ENCODE measurements at places on chromosomes 11 and 22.

DNA sequence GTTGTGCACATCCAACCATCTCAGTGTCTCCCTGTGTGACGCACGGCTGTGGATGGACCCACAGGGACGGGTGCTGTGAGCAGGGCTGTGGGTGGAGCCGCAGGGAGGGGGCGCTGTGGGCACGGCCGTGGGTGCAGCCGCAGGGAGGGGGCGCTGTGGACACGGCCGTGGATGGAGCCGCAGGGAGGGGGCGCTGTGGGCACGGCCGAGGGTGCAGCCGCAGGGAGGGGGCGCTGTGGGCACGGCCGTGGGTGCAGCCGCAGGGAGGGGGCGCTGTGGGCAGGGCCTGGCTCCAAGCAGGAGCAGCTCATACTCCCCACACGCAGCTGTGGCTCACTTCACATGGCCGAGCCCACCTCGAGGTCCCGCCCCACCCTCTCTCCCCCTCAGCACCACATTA, 6.0 kb upstream of the MAPK11 start:
- peak; percentile 55 for DNase-seq

- DNase-seq, result peak; percentile 36
These were observed 218.6 kb downstream of the NAV2 start for GRCh38 chr11:19931141-19931770.

GRCh38 chr11:94876222-94876621, 97.1 kb downstream of the CWC15 start:
- DNase-seq, result no peak

DNA sequence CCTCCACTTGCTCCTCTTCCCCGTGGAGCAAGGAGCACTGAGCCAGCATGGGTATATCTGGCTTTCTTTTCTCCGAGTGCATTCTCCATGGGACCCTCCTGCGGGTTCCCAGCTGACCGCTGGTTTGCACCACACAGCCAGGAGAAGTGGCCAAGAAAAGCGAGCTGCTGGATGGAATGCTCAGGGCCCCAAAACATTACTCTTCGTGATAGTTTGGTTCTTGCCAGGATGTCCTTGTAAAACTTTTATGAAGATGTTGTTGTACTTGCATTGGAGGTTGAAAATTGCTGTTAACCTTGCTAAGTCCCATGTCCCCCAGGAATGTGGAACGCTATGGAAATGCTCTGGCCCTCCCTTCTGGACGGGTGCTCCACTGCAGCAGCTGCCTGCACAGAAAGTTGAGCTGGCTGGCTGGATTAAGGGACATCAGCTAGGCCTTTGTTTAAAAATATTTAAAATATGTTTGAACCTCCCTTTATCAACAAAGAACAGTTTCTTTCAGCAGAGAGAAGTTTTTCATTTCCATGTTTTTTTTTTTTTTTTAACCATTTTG, 68.7 kb downstream of the ZNRF3 start:
- no peak for DNase-seq

- no peak for DNase-seq
These were observed 134.1 kb downstream of the NAV2 start for GRCh38 chr11:19846654-19847305.

DNA sequence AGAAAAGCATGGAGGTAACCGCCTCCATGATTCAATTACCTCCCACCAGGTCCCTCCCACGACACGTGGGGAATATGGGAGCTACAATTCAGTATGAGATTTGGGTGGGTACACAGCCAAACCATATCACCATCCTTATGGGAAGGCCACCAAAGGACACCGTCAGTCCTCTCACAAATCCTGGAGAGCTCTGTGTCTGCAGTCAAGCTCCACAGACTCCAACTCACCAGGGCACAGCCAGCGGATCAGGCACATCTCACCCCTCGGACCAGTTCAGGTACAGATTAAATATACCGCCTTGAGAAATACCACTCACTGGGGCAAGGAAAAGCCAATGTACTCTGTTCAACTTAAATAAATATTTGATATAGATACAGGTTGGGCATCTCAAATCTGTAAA, 100.3 kb downstream of the MICAL3 start:
- DNase-seq, result no peak

DNA sequence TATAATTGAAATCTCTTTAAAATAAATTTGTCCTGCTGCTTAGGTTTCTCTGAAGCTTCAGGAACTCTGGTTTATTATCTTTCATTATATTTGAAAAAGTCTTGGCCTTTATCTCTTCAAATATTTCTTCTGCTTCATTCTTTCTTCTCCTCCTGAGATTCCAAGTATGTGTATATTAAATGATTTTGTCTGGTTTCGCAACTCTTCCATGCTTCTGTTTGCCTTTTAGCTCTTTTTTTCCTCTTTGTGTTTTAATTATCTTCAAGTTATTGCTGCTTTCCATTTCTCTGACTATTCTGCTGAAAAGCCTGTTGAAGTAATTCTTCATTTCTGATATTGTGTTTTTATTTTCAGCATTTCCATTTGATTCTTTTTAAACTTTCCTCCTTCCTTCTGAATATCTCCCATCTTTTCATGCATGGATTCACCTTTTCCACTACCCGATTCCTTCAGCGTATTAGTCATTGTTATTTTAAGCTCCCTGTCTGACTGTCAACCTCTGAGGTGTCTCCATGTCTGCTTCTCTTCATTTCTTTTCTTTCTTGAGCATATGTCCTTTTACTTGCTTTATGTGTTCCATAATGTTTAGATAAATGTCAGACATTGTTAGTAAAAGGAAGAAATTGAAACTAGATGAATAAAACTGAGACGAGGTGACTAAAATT, 46.6 kb upstream of the CTSC start:
- no peak for DNase-seq

GRCh38 chr11:2704356-2704755, 4.6 kb upstream of the KCNQ1OT1 start:
- DNase-seq, result no peak

GRCh38 chr11:39732001-39732400, 1727.5 kb downstream of the LRRC4C start:
- no peak for DNase-seq

DNA sequence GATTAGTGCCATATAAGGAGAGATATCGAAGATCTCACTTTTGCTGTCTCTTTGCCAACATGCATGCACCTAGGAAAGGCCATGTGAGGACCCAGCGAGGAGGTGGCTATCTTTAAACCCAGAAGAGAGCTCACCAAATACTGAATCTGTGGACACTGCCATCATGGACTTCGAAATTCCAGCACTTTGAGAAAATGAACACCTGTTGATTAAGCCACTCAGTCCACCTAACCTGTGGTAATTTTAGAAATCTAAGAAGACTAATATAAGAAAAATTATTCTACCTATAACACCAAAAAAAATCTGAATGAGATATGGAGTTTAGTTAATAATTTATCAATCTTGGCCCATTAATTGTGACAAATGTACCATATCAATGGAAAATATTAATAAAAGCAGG, 193.6 kb upstream of the CARD18 start:
- no peak for DNase-seq

GRCh38 chr11:35752115-35752514, 89.5 kb downstream of the TRIM44 start:
- no peak for DNase-seq

GRCh38 chr22:28917747-28918549, 34.6 kb downstream of the ZNRF3 start:
- DNase-seq, result peak; percentile 37

GRCh38 chr22:33658775-33659174, 261.5 kb downstream of the LARGE1 start:
- DNase-seq, result no peak

DNA sequence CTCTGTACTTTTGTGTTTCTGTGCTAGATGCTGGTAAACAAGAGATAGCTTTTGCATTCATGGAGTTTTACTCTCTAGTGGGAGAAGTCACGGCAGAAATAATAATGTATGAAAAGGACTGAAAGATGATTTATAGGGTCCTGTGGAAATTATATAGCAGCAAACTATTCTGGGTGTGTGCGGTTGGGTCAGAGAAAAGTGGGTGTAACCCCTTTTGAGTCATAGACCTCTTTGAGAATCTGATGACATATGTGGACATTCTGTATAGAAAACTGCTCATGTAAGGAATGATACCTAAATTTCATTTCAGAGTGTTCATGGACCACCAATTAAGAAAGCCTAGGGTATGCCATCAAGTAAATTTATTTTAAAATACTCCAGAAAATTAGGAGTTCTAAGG, 54.4 kb downstream of the TMEM135 start:
- DNase-seq, result no peak

DNA sequence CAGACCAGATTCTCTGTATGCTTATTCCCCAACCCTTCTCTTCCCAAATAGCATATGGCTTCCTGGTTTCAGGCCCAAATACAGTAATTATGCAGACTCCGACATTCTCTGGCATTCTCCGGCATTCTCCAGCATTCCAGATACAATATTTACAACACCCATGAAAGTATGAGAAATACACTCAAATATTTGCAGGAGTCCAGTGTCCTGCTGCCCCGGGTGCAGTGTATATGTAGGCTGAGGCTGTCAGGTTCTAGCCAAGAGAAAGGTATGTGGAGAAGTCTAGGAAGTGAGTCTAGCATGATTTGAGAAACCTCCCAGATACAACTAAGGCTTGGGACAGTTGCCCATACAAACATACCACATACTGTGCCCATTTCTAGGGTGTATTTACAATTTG, 160.7 kb downstream of the SOX6 start:
- no peak for DNase-seq

GRCh38 chr11:81647374-81647773, 1086.3 kb downstream of the FAM181B start:
- DNase-seq, result no peak

DNA sequence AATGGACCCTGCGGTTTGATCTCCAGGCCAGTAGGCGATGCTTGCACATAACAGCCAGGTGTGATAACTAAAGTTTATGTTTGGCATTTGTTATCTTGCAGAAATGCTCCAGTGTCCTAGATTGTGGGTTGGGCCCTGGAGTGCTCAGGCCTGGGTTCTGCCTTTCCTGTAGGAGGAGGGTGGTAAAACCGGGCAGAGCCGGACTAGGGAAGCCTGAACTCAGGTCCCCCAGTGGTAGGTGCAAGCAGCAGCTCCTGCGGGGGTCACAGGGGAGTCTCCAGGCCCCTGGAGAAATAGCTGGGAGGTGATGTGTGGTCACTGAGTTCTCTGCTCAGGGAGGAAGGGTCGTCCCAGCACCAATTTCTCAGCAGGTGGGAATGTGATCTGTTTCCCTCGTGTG, 538.3 kb upstream of the ANO3 start:
- no peak for DNase-seq

- no peak for DNase-seq
These were observed 68.3 kb downstream of the HIPK3 start for GRCh38 chr11:33325451-33325850.

DNA sequence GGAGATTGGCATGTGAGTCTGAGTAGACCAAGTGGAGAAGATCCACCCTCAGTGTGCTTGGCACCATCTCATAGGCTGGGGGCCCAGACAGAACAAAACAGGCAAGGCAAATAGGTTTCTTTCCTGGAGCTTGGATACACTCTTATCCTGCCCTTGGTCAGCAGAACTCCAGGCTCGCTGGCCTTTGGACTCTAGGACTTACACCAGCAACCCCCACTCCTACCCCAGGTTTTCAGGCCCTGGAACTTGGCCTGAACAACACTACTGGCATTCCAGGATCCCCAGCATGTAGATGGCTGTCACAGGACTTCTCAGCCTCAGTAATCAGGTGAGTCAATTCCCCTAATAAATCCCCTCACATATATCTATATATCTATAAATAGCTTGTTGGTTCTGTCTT, 637.7 kb downstream of the OPCML start:
- DNase-seq, result no peak

GRCh38 chr11:111361052-111361801, 17.8 kb downstream of the POU2AF1 start:
- no peak for DNase-seq

DNA sequence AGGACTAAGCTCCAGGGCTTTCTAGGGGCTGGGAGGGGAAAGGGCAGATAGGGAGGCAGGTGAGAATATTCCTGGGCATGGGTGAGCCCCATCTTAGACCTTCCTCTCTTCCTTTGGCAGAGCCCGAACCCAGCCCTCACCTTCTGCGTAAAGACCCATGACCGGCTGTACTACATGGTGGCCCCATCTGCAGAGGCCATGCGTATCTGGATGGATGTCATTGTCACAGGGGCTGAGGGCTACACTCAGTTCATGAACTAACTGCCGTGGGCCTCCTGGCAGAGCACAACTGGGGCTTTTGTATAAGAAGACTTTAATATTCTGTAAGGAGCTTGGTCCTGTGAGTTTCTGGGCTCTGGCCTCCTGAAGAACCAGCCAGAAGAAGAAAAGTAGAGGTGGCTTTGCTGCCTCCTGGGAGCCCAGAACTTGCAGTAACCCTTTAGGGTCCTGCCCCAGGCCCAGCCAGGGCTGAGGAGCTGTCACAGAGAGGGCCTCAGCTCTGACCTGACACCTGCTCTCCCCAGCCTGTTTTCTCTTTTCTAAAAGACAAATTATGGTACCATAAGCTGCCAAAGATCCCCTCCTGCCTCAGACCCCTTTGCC, 22.8 kb downstream of the TREH start:
- no peak for DNase-seq

- DNase-seq, result peak; percentile 64
These were observed 8.7 kb downstream of the PNPLA5 start for GRCh38 chr22:43883012-43883661.

Data from NCI-H2029 (cell line).